AG08396 (cell line): ENCODE measurements at places on chromosomes 11 and 22.

DNA sequence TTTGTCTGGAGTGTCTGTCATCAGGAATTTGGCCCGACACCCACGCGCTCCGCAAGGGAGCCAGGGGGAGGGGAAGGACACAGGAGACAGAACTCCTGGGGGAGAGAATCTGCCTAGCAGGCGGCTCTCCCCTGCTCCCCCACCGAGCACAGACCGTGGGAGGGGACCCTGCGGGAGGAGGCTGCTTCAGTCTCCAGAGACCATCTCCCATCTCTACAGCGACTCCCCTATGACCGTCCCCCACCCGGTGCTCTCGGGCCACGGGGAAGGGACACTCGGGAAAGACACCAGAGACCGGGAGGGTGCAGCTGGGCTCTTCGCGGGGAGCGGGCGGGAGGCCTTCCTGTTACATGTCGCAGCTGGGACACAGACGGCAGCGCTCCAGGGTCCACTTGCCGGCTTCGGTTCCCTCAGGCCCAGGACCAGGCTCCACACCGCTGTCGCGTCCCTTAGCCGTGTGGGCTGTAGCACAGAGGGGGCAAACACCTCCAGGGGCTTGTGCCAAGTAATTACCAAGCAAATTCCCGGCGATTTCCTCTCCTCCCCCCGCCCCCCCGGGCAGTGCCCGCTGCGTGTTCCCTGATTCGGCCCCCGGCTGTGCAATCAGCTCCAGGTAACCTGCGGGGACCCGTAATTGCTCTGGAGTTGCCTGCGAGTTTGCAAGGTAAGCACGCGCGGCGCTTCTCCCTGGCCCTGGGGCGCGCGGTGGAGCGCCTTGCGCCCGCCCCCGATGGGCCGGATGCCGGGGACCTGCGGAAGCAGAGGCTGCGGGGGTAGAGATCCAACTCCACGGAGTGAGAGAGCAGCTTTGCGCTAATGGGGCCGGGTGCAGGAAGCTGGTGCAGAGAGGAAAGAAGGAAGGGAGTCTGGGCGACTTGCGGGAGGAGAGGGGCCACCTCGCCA, 155.1 kb upstream of the CADM1 start:
- DNase-seq, result peak; percentile 57

GRCh38 chr22:36554098-36554497, 25.1 kb upstream of the EIF3D start:
- no peak for DNase-seq

DNA sequence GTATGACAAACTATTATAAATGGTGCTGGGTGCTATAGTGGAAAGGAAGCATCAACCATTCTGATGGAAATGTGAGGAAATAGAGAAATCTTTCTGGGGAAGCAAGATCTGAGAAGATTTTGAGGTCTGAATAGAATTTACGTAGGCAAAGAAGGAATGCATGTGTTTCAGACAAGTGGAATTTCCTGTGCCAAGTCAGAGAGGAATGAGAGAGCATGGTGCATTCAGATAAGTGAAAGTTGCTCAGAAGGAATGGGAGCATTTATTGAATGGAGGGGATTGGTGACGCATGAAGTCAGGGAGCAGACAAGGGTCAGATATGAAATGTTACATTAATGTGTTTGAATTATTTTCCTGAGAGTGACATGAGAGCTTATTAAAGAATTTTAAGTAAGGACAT, 725.5 kb downstream of the METTL15 start:
- peak; percentile 34 for DNase-seq

- no peak for DNase-seq
These were observed 201.2 kb upstream of the MTNR1B start for GRCh38 chr11:92768121-92768840.

GRCh38 chr11:78347956-78348355, 69.7 kb downstream of the GAB2 start:
- DNase-seq, result no peak

DNA sequence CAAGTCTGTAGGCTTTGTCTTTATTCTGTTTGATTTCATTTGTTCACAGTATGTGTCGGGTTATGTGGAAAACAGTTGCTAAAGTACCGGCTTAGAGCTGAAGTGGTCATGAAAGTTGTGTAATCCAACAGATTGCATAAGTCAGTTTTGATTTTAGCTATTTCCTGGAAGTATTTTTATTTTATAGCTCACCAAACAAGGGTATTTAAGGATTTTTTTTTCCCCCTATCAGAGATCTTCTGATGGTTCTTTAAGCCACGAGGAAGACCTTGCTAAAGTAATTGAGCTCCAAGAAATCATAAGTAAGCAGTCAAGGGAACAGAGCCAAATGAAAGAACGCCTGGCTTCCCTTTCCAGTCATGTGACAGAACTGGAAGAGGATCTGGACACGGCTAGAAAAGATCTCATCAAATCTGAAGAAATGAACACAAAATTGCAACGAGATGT, 55.9 kb downstream of the PPFIA1 start:
- peak; percentile 33 for DNase-seq

- no peak for DNase-seq
These were observed 11.8 kb downstream of the CASP4 start for GRCh38 chr11:104956528-104956927.

DNA sequence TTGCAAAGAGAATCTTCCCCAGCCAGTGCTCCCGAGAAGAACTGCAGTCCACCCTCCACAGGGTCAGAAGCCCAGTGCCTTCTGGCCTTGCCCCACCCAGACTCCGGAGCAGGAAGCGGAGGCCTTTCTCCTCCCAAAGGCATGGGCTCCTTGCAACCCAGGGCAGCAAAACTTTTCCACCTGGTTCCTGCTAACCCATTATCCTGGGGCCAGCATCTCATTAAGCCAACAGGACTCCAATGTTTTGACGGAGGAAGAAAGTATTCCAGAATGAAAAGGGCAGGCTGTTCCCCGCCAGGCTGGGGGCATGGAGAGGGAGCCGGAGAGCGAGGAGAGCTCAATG, 88.1 kb downstream of the RTL6 start:
- no peak for DNase-seq

DNA sequence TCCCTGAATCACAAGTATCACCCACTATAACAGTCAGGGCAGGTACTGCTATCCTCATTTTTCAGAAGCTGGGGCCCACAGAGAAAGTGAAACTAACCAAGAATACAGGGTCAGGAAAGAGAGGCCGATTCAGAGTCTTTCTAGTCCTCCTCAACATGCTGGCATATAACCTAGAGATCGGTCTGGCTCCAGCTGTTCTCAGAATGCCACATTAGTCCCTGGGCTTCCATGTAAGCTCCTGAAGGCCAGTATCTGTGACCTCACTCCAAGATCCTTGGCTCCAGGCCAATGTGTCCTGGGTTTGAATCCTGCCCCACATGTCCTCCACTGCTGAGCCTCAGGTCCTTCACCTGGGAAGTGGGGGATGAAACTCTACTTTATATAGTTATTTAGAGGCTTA, 50.4 kb downstream of the TENM4 start:
- no peak for DNase-seq

- DNase-seq, result peak; percentile 32
These were observed 26.7 kb downstream of the IRAG1 start for GRCh38 chr11:10666556-10667520.

DNA sequence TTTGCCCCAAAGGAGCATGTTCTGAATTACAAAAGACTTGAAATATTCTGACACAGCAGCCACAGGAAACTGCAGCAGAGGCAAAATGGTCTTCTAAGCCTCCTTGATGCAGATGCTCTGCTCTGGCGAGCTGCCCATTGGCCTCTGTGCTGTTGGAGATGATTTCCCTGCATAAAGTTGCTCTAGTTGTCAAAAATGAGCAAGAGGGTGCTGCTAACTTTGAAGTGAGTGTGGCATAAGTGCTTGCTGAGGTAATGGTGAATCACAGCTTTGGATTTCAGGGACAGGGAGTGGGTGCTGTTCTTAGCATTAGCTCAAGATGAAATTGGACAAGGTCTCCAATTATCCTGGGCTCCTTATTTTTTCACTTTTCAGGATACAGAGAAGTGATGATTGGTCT, 435.4 kb downstream of the TMEM135 start:
- DNase-seq, result peak; percentile 47

DNA sequence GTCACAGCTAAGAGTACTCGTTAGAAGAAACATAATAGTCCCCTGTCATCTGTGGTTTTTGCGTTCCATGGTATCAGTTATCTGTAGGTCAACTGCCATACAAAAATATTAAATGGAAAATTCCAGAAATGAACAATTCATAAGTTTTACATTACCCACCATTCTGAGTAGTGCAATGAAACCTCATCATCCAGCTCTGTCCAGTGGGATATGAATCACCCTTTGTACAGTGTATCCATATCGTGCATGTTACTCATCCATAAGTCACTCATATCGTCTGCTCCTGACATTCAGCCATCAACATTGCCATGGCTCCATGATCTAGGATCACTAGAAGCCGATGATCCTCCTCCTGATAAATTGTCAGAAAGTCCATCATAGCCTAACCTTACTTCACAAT, 174.9 kb upstream of the C11orf87 start:
- no peak for DNase-seq

GRCh38 chr11:110948112-110948511, 235.9 kb upstream of the ARHGAP20 start:
- DNase-seq, result no peak

DNA sequence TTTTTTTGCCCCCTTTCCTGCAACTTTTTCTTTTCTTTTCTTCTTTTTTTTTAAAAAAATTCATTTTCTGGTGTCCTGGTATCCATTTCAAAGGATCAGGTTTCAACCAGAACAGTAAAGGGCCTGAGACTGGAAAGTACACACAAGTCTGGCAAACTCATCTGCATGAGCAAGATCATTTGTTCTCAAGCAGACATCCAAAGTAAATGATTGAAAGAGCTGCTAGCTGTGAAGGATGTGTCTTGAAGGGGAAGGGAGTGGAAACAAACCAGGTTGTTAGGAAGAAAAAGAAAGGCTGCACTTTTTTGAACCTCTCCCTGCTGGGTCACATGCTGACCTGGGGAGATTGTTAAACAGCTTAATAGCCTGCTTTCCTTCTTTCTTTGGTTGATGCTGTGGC, 5.3 kb downstream of the YAP1 start:
- peak; percentile 30 for DNase-seq

- peak; percentile 39 for DNase-seq
These were observed 13.8 kb upstream of the POGLUT3 start for GRCh38 chr11:108511851-108512474.

DNA sequence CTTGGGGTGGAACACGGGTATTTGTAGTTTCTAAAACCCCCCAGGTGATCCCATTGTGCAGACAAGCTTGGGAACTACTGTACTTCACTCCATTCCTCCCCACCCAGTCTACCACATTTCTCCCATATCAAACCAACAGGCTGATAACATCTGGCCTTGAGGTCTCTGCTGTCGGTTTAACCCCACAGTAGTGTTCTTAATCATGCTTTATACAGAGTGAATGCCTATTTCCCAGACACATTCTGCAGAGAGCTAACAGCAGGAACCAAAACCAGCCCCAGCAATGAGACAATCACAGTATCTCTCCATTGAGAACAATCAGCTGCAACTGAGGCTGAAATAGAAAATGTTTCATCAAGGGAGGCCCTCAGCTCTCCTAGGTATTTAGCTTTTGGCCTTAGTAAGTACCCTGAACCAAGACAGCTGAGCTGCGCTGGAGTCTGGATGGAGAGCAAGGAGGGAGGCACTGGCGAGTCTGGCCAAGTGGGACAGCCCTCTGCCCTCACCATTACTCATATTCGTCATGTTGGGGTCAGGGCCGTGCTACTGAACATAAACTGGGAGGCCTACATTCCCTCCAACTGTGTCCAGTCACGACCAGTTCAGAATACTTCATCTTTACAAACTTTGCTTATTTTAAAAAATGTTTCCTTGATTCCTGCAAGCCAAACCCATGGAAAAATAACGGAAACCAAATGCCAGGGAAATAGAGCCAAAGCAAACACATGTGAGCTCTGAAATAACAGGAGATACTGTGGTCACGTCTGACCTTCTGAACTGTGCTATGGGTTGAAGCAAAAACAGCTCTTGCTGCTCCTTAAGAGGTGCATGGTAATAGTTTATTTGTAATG, 81.0 kb downstream of the CCDC34 start:
- DNase-seq, result peak; percentile 74

GRCh38 chr11:27173545-27173944, 132.9 kb downstream of the BBOX1 start:
- no peak for DNase-seq

DNA sequence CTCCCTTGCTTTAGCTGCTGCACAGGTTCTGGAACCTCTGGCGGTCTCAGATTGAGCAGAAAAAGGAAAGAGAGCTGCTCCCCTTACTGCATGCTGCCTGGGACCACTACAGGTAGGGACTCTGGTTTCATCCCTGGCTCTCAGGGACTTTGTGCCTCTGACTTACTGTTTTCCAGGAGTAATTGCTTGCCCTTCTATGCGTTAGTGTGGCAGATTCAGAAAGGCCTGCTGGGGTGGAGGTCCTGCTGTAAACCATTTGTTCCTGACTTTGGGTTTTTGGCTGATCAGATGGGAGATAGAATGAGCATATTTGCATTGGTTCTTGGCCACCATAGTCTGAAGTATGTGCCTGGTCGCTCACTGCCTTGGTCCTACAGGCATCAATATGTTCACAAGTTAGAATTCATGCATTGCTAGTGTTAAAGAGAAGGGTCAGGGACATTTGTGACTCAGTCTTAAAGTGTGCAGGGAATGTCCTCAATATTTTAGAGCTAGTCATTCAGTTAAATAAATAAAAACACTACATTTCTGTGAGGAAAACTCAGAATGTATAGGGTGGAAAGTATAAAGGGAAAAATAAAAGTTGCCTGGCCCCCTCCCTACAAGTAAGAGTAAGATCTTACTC, 78.0 kb downstream of the PISD start:
- DNase-seq, result peak; percentile 64

GRCh38 chr22:26972286-26972685, 314.9 kb downstream of the MIAT start:
- no peak for DNase-seq

- peak; percentile 93 for DNase-seq
These were observed 4.8 kb downstream of the SELENOM start for GRCh38 chr22:31102441-31103081.

DNA sequence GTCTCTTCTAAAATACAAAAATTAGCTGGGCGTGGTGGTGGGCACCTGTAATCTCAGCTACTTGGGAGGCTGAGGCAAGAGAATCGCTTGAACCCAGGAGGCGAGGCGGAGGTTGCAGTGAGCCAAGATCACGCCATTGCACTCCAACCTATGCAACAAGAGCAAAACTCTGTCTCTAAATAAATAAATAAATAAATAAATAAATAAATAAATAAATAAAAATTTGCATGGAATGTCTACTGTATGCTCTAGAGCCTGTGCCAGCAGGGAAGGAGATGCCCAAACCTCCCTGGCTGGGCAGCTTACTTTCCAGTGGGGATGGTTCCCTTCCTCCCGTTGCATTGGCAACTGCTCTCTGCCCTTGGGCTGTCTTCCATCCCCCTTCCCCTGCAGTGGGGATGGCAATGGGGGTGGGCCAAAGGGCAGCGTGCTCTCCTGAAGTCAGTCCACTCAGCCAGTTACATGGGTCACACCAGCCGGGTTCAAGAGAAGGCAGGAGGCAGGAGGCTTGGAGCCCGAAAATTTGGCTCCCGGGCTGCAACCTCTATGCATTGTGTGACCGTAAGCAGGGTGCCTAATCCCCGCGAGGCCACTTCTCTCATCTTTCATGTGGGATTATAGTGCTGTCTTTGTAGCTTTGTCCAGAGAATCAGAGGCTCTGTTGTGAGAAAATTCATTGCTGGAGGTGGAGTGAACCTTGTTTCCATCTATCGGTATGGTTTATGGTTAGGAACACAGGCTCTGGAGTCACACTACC, 1.4 kb upstream of the LRRC10B start:
- no peak for DNase-seq

GRCh38 chr11:46291441-46292150, 14.1 kb downstream of the CREB3L1 start:
- peak; percentile 66 for DNase-seq
